HL-60 (cell line): ENCODE measurements at places on chromosomes 3 and 15.

GRCh38 chr15:56737791-56738190 lies 4.5 kb upstream of the ZNF280D start:
- DNase-seq = no peak

- no peak for DNase-seq
Observed at GRCh38 chr15:52677593-52678467, 1.4 kb downstream of the ATOSA start.

DNA sequence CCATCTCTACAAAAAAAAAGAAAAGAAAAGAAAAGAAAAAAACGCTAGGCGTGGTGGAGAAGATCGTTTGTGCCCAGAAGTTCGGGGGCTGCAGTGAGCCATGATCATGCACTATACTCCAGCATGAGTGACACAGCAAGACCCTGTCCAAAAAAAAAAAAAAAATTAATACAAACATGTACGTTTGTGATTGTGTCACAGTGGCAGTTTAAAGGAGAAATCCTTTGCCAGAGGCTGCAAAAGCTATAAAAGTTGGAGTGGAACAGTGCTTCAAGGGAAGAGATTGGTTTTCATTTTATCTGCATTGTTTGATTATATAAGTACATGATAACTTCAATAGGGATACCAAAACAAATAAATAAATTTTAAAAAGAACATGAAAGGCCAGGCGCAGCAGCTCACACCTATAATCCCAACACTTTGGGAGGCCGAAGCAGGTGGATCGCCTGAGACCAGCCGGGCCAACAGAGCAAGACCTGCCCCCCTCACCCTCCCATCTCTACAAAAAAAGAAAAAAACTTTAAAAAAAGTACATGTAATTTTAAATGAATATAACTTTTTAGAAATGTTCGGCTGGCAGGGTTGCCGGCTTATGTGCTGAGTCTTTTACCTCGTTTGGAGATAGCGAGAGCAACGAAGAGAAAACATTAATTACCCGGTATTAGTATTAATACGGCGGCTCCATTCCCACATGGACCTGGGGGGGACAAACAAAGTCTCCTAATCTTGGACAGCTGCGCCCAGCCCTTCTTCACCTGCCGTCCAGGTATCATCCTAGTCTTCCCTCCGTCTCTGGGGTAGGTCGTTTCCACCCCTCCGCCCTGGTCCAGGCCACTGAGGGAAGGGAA lies 573 bp upstream of the DIS3L start:
- DNase-seq = no peak

GRCh38 chr3:140164922-140165590 lies 230.1 kb downstream of the CLSTN2 start:
- DNase-seq = no peak

- no peak for DNase-seq
Observed at GRCh38 chr3:70927239-70927638, 614.8 kb upstream of the MDFIC2 start.

GRCh38 chr3:168472783-168473182 lies 377.1 kb upstream of the GOLIM4 start:
- DNase-seq = no peak

GRCh38 chr3:165464736-165465135 lies 268.6 kb upstream of the SLITRK3 start:
- DNase-seq = no peak

- no peak for DNase-seq
Observed at GRCh38 chr15:80893777-80894176, 95.8 kb downstream of the MESD start.

DNA sequence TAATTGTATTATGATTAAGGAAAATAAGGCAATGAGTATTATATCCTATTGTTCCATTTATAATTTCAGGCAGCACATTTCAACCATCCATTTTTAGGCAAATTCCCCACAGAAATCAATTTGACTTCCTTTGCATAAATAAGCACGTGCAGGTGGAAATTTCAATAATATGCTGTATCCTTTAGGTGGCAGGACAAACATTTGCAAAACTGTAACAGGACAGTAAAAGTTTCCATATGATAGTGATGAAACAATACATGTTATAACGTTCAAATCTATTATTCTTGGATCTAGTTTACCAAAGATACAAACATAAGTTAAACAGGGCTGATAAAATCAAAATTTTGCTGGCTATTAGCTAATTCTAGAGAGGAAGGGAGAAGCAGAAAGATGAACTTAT lies 8.5 kb downstream of the UACA start:
- DNase-seq = no peak

DNA sequence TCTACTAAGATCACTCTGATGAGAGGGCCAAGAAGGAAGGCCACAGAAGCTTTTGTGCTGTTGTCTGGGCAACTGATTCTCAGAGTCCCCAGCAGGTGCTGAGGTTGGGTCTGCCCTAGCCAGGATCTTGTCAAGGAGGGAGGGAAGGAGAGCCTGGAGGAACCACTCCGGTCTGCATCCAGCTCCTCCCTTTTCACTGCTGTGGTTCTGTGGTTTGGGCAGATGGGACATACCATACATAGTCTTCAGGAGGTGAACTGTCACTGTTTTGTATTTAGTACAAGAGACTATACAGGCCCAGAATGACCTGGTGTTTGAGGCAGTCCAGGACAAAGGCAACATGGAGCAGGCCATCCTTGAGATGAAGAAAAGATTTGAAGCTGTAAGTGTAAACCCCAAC lies 21.9 kb downstream of the C3orf62 start:
- DNase-seq = peak; percentile 77

GRCh38 chr3:57559526-57559925 lies 3.5 kb downstream of the PDE12 start:
- DNase-seq = no peak

DNA sequence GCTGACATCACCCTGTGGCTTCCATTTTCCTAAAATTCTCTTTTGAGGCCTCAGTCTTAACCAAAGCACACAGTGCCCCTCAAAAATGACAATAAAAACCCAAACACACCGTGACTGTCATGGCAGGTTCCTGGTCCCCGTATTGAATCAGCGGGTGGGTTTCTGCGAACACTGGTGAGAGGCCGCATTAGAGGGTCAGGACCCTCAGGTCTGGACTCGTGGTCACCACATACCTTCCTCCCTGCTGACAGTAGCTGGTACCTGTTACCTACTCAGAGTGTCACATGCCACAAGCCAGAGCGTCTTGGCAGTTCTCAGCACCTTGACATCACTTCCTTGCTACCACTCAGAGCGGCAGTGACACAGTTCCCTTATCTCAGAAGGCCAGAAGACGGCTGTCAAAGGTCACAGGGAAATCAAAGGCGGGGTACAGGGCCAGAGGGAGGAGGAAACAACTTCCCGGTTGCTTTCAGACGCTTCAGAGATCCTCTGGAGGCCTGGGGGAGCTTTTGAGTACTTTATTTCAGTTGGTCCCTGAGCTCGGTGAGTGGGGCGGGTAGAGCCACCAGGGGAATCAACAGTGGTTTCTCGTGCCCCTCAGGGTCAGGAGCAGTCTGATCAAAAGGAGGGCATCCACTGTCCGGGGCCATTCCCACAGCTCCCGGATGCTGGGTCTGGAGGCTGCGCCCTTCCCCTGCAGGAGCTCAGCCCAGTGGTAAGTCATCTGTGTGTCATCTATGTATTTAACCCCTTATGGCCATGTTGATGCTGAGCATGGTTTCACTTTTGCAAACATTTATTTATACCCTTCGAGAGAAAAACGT lies at the start of the genes CCR5AS and CCRL2:
Gene CCR5AS, minus strand, starts transcription at position 279 of the 824 bp plus-strand sequence.
Gene CCRL2, plus strand, starts transcription at position 472 of the 824 bp plus-strand sequence. CDS start 821 bp downstream, outside the sequence.
- peak; percentile 43 for DNase-seq

- no peak for DNase-seq
Observed at GRCh38 chr3:56762718-56763117, 39.0 kb downstream of the ARHGEF3 start.

DNA sequence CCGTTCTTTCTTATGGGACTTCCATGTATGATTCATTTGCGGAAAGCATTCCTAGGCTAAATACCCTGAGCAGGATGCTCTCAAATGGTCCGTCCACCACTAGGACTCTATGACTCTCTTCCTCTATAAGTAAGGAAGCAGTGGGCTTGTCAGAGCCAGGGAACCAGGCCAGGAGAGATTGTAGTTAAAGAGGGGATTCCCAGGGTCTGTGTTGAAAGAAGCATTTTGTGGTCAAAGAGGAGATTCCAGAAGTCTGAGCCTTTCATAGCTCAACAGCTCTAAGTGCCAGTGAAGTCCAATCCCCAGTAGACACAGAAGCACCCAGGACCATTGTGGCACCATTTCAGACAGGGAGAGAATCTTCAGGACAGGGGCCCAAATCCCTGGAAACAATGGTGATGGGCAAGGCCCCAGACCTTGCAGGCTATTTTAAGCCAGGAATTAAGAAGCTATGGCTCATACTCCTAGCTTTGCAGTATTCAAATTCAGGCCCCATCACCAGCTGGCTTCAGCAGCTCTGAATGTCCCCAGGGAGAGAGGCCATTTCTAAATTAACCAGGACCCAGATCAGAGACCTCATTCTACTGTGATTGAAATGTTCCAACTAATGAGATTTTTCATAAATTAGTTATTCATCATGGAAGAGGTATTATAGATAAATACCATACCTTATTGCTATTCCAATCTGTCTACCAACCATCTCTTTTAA lies 81.7 kb downstream of the CD47 start:
- DNase-seq = no peak

DNA sequence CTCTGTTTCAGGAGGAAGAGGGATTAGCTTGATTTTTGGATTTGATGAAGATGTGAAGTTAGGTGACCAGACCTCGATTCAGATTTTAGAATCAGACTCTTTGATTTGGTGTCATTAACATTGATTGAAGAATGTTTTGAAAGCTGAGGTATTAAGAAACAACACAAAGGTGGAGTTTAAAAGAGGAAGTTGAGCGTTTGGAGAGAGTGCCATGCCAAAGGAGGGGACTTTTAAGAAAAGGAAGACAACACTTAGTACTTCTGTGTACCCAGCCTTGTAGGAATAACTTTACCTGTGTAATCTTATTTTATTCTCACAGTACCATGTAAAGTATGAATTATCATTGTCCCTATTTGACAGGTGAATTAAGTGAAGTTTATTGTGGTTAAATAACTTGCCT lies 34.4 kb downstream of the PPARG start:
- DNase-seq = peak; percentile 33
